Caco-2 (cell line): ENCODE measurements at places on chromosomes 1 and 21.
A peak's percentile ranks its signal among the peaks of the same experiment; 100 is the strongest.

DNA sequence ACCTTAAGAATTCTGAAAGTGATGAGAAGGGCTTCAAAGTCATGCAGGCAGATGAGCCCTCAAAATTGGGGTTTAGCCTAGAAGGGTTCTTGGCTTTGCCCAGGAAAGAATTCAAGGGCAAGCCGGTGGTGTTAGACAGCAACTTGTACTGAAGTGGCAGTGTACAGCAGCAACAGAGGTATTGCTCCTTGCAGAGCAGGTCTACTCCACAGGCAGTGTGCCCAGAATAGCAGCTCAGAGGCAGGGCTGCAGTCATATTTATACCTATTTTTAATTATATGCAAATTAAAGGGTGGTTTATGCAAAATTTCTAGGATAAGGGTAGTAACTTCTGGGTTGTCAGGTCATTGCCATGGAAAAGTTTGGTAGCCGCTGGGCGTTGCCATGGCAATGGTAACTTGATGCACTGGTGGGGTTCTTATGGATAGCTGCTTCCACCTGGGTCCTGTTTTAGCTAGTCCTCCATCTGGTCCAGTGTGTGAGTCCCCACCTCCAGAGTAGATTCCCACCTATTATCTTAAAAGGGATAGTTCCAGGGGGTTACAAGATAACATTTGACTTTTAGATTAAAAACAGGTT, 57.9 kb upstream of the CR2 start:
- DNase-seq, result no peak

DNA sequence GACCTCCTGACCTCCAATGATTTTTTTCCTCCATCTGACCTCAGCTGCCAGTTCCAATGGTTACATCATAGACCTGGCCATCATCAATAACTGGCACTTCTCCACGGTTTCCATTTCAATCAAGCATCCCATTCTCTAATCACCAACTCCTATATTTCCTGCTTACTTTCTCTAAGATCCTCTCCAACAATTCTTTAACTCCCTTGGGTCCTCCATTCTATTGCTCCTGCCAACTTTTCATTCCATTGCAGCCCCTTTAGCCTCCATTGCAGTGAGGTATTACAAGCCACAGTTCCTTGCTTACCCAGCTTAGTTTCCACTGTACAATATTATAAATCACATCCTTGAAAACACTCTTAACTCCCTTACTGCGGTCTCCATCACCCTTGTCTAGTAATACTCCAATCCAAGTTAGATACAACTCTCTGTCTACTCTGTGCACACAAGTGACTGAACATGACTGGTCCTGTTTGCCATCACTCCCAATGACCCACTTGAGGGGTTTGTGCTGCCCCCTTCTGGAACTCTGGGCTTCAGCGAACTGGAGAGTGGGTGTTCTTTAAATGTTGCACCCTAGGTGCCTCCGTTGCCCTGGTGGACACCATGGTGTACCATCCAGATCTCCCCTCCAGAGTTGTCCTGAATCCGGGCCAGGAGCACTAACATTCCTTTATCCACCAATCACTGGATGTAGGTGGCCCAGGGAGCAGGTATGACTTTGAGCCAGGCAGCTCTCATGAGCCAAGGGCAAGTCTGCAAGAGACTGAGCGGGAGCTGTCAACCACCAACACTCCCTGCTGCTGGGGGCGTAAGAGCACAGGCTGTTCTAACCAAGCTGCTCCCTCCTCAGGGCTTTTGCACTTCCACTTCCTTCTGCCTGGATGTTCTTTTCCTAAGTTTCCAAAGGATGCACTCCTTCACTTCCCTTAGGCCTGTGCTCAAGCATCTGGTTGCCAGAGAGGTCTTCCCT, 3.7 kb upstream of the FNDC7 start:
- peak; percentile 15 for DNase-seq

GRCh38 chr1:47554901-47555300, 117.1 kb downstream of the FOXD2 start:
- no peak for DNase-seq

GRCh38 chr1:64686828-64687724, 57.8 kb upstream of the RAVER2 start:
- DNase-seq, result peak; percentile 29

GRCh38 chr1:170032531-170033280, 41.8 kb downstream of the KIFAP3 start:
- DNase-seq, result no peak

GRCh38 chr1:215566556-215567490, at the start of gene KCTD3:
TSS of gene KCTD3 (plus strand) at chr1:215567304. CDS start at chr1:215567686, 382 bp downstream.
- DNase-seq, result peak; percentile 84

DNA sequence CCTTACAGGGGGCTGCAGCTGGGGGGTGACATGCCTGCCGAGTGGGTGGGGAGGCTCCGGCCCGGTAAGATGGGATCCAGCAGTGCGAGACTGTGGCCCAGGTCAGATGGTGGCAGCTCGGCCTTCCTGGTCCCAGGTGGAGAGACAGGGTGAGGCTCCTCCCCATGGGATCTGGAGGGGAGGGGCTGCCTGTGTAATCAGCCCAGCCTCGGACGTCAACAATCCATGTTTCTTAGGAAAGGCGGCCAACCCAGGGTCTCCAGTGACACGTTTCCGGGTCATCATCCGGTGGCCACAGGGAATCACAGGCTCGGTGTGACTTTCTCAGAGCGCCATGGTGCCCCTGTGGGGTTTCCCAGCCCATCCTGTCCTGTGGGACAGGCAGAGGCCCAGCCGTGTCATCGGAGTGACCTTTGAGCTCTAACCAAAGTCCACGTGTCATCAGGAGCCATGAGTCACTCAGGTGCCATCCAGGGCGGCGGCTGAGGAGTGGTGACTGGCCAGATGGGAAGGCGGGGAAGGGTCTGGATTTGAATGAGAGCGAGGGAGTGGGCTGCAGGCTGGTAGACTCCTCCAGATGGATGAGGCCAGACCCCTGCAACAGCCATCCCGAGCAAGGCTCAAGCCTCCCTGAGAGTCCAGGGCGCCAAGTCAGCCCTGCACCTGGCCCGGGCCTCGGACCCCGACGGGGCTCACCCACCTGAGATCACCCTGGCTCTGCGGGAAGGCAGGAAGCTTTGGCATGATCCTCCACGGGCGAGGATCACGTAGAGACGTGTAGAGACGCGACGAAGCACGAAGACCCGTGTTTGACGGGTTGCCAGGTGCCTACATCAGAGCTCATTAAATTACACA, 6.6 kb upstream of the HES4 start:
- DNase-seq, result peak; percentile 95

- peak; percentile 36 for DNase-seq
Measured at GRCh38 chr1:1889847-1890505, 911 bp downstream of the GNB1 start.

GRCh38 chr1:186304982-186305949, 69.8 kb downstream of the TPR start:
- DNase-seq, result no peak

DNA sequence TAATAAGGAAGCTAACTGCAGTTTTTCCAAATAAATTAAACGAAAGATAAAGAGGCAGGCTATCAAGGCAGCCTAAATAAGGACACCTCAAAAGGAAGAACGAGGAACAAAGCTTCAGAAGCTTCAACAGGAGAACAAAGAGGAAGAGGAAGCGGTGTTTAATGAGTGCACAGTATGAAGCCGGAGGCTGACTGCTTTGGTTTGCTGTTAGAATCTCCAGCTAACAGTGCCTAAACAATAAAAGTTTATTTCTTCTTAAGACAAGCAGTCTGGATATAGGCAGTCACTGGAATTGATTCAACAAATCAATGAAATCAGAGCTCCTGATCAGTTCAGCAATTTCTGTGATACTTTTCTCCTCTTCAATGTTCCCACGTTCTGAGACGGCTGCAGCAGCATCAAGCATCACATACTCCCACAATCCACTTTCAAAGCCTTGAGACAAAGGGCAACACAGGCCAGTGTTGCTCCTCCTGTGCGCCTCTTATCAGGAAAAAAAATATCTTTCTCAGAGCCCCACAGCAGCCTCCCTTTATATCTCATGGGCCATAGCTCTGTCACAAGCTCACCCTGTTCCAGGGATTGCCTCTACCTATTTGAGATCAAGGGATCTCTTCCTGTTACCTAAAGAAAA, 365.6 kb upstream of the ST6GALNAC5 start:
- no peak for DNase-seq

DNA sequence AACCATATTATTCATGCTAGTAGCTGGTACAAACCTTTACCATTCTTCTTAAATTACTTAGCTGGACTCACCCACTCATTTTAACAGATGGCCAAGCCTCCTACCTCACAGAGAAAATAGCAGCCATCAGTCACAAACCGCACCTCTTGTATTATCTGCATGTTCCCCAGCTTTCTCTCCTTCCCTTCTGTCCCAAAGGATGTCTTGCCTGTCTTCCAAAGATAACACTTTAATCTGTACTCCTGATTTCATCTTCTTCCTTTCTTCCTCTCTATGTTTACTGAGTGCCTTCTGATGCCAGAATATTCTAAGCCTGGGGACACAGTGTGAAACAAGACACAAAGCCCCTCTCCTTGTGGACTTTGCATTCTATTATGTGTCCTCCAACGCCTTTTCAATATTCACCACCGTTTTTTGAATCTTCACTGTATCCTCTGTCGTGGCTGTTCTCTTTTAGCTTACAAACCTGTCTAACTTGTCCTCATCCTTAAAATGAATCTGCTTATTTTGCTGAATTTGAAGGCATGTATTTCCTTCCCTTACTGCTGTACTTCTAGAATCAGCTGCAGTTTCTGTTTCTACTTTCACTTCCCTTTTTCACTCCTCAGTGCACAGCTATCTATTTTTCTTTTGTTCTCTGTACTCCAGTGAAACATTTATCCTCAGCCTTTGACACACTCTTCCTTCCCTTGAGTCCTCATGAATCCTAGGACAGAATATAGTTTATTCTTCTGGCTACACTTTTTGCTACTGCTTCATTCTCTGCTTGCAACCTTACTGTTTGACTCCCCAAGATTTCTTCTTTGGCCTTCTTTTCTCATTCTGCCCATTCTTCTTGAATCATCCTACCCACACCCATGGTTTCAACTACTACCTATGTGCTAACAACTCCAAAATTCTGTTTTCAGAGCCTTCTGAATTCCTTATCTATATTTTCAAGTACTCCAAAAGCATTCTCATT, 216.9 kb upstream of the SAMSN1 start:
- no peak for DNase-seq

- DNase-seq, result no peak
Measured at GRCh38 chr1:145845144-145845513, 301 bp upstream of the NUDT17 start.

GRCh38 chr21:44703731-44704635, 7.0 kb downstream of the KRTAP10-12 start:
- DNase-seq, result no peak

GRCh38 chr1:166822385-166822784, 16.9 kb upstream of the POGK start:
- DNase-seq, result no peak

DNA sequence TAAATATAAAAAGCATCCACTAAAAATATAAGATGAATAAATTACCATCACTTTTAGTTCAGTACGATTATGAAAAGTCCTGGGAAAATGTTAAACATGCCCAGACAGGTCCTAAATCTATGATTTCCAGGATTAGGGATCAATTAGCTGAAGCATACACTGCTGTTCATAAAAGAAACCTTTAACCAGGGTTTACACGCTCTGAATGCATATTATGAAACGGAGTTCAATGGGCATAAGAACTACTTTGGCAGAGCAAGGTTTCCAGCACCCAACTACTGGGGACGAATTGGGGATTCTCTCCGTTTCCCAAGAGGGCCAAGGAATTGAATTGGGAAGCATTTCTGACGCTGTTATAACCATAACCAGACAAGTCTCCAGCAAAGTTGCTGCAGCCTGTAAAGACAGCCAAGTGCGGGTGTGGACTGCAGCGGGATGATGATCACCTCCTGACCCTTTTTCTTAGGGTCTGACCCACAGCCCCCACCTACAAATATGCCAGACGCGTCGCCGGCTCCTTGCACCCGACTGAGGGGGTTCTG, 1.6 kb downstream of the SLC30A1 start:
- DNase-seq, result no peak

DNA sequence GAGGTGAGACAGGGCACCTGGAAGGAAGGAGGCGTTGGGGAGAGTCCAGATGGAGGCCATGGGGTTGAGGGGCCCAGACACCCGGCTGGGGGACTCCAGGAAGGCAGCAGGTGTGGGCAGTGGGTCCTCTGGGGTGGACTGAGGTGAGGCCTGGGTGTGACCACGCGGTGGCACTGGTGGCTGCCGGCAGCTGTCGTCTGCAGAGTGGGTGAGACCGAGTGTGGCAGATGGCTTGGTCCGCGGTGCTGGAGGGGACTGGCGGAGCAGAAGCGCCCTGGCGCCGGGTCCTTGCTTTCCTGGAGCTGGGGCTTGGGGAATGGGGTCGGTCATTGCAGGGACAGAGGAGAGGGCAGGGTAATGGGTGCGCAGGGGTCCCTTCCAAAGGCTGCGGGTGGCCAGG, 12.5 kb downstream of the AGRN start:
- DNase-seq, result no peak

- peak; percentile 49 for DNase-seq
Measured at GRCh38 chr1:110783292-110783918, 89.5 kb upstream of the CD53 start.

- no peak for DNase-seq
Measured at GRCh38 chr1:51843948-51844347, 34.6 kb downstream of the NRDC start.

GRCh38 chr1:38942664-38943428, 1.2 kb upstream of the RHBDL2 start:
- DNase-seq, result no peak

DNA sequence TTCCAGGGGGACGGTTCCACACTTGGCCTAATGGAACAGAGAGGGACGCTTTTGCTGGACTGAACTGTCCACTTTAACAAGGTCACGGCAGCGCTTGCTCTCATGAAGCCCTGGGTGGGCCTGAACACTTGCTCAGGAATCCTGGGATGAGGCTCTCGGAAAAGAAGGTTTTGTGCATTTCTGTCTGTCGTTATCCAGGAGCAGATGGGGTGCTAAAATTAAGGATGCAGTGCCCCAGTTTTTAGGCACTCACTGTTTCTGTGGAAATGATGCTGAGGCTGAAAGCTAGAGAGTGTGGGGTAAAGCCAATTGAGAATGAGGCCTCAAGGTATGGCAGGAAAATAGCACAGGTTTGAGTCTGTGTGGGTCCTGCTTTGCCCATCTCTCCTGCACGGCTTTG, 111.0 kb downstream of the DAB1 start:
- no peak for DNase-seq

DNA sequence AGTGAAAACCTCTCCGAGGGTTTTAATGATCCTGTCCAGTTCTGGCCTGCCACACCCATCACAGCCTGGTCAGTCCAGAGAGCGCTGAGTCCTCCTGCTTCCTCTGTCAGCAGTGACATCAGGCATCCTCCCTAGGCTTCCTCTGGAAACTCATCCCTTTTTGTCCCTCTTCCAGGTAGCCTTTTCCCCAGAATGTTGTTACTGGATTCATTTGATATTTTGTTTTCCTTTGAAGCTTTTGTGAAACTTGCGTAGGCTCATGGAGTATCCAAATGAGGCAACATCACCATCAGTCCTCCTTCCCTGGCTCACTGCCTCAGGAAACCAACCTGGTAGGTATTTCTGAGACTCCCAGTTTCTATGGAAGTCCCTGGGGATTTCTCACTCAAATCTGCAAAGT, 27.0 kb upstream of the IGSF3 start:
- no peak for DNase-seq

GRCh38 chr1:78141531-78142231, 95.9 kb downstream of the GIPC2 start:
- DNase-seq, result no peak
